ENCODE measurements at places on chromosomes 16 and 17.

GRCh38 chr17:67528751-67529436, 151.8 kb downstream of the PITPNC1 start:
- no peak for DNase-seq

GRCh38 chr17:47315451-47316266, 8.1 kb upstream of the EFCAB13 start:
- peak; percentile 78 for DNase-seq

DNA sequence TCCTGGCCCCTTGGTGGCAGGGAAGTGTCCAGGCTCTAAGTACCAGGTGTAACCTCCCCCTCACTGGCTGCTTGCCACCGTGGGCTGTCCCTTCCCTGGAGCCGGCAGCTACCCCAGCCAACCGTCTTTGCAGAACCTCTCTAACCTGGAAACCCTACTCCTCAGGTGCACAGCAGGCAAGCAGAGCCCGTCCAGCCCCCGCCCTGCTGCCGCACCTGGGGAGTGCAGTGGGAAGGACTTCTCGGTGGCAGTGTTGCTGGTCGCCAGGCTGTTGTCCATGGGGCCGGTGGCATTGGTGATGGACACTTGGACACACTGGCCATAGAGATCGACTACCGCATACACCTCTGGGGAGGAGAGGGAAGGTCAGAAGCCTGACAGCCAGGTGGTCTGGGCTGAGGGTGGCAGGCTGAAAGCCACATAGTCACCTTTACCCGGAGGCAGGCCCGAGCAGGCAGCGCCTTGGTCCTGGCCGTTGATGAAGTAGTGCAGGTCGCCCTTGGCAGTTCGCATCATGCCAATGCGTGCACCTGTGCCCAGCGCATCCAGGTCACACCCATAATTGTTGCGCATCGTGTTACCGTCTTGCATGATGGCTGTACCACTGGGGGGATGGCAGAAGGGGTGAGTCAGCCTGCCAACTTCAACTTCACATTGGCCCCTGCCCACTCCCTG, 6.5 kb downstream of the NEURL4 start:
- DNase-seq, result no peak

DNA sequence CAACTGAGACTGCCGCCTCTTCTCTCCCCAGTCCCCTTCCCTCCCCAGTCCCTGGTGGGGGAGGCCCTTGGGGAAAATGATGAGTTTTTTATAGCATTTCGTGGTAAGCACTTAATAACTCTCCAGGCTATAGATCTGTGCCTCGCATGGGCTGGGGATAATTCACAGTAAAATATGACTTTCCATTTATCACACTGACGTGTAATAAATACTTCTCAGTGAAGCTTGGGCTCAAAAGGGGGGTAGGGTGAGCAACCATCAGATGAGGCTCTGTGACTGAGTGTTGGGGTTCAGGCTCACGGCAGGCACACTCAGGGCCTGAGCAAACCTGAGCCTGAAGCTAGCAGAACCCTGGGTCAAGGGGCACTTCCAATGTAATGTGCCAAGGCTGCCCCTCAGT, 101.6 kb downstream of the CCT6B start:
- DNase-seq, result no peak

DNA sequence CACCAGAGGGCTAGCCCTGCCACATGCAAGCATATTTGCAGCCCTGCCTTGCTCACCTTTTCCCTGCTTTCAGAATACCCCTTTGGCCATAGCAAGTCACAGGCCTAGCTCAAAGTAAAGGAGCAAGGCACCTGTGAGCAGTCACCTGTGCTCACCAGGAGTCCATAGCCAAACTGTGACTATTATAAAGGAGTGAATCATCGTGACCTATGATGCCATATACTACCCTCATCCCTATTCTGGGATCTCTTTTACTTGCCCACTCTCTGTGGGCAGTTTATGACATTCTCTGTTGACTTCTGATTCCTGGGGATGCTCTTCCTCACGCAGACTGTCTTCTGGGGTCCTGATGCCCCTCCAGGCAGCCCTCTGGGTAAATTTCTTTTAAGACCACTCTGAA, 200.5 kb upstream of the NLRP1 start:
- DNase-seq, result no peak

- DNase-seq, result no peak
These were observed 60.9 kb downstream of the CACNG1 start for GRCh38 chr17:67105213-67105612.

- peak; percentile 21 for DNase-seq
These were observed 198.9 kb downstream of the ZFHX3 start for GRCh38 chr16:72848759-72849664.

DNA sequence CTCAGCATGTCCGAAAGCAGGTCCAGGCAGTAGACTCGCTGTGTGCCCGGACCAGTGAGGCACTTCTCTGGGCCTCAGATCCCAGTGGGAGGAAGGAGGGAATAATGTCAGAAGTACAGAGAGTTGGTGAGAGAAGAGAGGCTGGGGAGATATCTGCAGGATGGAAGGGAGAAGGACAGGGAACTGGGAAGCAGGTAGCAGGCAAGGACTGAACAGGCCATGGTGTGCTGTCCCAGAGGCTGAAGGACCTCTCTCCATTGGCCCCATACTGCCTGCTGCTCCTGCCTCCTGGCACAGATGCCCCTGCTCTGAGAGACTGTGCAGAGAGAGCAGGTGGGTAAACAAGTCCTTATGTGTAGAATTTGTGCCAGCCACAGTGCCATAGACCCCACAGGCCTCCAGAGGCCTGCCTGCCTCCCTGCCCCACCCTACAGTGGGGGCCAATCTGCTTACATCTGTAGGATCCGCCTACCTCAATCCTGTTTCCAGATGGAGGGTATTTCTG, 34.2 kb upstream of the CRHR1 start:
- no peak for DNase-seq

- DNase-seq, result no peak
These were observed 416 bp downstream of the RNF43 start for GRCh38 chr17:58416937-58417299.

DNA sequence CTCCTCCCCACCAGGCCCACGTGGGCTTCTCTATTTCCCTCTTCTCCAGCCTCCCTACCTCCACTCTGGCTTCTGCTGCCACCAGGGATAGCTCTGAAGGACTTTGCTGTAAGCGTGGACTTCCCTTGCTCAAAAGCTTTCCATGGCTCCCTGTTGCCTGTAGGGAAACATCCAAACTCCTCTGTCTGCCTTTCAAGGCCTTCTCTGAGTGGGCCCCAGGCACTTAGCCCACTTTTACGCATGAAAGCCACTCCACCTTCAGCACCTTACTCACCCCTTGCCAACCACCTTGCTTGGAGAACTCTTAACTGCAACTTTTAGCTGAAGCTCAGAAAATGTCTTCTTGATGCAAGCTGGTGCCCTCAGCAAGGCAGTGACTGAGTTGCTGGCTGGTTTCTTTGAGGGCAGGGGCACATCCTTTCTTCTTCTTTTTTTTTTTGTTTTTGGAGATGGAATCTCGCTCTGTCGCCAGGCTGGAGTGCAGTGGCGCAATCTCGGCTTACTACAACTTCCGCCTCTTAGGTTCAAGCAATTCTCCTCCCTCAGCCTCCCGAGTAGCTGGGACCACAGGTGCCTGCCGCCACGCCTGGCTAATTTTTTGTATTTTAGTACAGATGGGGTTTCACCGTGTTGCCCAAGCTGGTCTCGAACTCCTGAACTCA, 52.0 kb upstream of the DLX4 start:
- no peak for DNase-seq

GRCh38 chr17:45222996-45223538, 1.4 kb downstream of the FMNL1 start:
- DNase-seq, result no peak

- DNase-seq, result no peak
These were observed 28.7 kb upstream of the ABCA6 start for GRCh38 chr17:69170377-69170776.

GRCh38 chr17:57574040-57574513, 171.0 kb downstream of the CCDC182 start:
- DNase-seq, result no peak

DNA sequence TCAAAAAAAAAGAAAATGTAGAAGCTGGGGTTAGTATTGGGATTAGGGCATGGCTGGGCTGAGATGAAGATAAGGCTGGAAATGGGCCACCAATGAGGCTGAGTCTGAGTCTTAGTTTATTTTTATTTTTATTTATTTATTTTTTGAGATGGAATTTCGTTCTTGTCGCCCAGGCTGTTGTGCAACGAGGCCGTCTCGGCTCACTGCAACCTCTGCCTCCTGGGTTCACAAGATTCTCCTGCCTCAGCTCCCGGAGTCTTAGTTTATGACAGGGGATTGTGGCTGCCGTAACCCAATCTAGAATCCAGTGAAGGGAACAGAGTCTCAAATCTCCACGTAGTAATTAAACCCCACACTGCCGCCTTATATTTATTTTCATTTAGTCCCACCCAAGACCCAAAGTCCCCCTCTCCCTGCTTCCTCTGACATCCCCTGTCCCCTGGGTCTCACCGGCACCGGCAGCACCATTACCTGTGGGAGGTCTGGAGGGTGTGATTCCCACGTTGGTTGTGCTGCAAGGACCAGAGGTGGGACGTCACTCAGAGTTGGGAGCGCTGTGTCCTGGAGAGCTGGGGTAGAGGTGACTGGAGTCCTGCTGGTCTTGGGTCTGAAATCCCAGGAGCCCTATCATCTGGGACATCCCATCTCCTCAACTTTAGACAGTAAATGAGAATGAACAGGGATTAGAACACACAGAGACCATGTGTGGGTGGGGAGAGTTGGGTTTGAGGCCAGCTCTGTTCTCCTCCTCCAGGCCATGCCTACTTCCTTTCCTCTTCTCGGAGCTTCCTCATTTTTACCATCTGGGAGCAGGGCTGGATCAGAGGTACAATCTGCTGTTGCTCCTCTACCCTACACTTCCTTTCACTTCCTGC, at the start of gene CLEC10A:
TSS of gene CLEC10A (minus strand) at position 671 of the 875 bp plus-strand sequence. CDS start 1,439 bp downstream, outside the sequence.
- no peak for DNase-seq

GRCh38 chr17:58960068-58960467, 146.6 kb downstream of the TRIM37 start:
- no peak for DNase-seq

GRCh38 chr16:1976951-1977874, 4.1 kb downstream of the NOXO1 start:
- DNase-seq, result no peak

GRCh38 chr17:80869481-80870145, 122.0 kb upstream of the CHMP6 start:
- no peak for DNase-seq

GRCh38 chr16:31157136-31157535, 7.3 kb upstream of the PRSS36 start:
- no peak for DNase-seq

GRCh38 chr16:3822366-3823045, 58.0 kb downstream of the CREBBP start:
- DNase-seq, result no peak

GRCh38 chr17:46081018-46081320, 81.9 kb downstream of the STH start:
- no peak for DNase-seq

GRCh38 chr17:68321556-68321954, 30.3 kb downstream of the ARSG start:
- DNase-seq, result no peak

DNA sequence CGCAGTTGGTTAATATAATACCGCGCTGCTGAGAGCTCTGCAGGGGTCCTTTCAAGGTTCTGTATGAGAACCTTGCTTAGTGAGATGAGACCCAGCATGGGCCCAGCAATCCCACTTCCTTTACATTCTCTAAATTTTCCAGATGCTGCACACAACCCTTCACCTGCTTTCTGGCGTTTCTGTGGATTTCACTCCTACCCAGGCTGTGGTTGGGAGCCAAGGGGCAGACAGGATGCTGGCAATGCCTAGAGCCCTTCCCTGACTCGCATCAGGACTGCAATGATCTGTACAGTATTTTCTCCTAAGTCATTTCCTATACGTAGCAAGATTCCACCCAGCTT, 10.1 kb upstream of the PIPOX start:
- no peak for DNase-seq

GRCh38 chr16:29899516-29900101, at the start of gene SEZ6L2:
TSS of gene SEZ6L2 (minus strand) at chr16:29899550. CDS start at chr16:29899019, 531 bp downstream.
- DNase-seq, result no peak

GRCh38 chr16:27127308-27127707, 60.6 kb downstream of the C16orf82 start:
- DNase-seq, result no peak

GRCh38 chr16:1633310-1633709, 21.1 kb downstream of the CRAMP1 start:
- DNase-seq, result no peak

GRCh38 chr16:31476303-31477219, 4.6 kb downstream of the TGFB1I1 start:
- peak; percentile 93 for DNase-seq

- no peak for DNase-seq
These were observed 1347.6 kb downstream of the CDH11 start for GRCh38 chr16:63774302-63774701.

- DNase-seq, result no peak
These were observed 99.8 kb downstream of the NLK start for GRCh38 chr17:28142305-28142704.

- DNase-seq, result no peak
These were observed 18.6 kb downstream of the SETD6 start for GRCh38 chr16:58533751-58534470.

- peak; percentile 26 for DNase-seq
These were observed 632 bp upstream of the RTN4RL1 start for GRCh38 chr17:2025622-2026309.

GRCh38 chr16:73190256-73190655, 142.3 kb upstream of the ZFHX3 start:
- no peak for DNase-seq

GRCh38 chr17:66431910-66432309, 129.5 kb downstream of the PRKCA start:
- no peak for DNase-seq

DNA sequence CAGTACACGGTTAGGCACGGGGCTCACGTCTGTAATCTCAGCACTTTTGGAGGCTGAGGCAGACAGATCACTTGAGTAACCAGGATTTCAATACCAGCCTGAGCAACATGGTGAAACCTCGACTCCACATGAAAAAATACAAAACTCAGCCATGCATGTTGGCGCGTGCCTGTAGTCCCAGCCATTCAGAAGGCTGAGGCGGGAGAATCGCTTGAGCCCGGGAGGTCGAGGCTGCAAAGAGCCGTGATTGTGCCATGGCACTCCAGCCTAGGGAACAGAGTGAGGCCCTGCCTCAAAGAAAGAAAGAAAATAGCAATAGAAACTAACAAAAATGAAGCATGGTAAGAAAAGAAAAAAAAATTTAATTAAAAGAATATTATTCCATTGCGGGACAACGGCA, 128.0 kb upstream of the CHMP6 start:
- no peak for DNase-seq

GRCh38 chr16:85491058-85491771, 121.9 kb upstream of the GSE1 start:
- peak; percentile 65 for DNase-seq

- no peak for DNase-seq
These were observed 8.1 kb upstream of the PPP1R27 start for GRCh38 chr17:81842725-81843504.

DNA sequence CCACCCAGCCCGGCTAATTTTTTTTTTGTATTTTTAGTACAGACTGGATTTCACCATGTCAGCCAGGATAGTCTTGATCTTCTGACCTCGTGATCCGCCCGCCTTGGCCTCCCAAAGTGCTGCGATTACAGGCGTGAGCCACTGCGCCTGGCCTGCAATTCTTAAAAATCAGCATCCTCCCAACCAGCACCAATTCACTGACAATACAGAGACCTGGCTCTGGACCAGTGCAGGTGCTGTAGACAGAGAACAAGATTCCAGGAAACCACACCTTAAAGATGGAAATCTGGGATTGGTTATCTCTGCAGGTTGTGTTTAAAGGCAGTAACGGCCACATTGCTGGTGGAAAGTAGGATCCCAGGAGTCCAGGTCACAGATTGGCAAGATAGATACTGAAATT, 33.6 kb downstream of the TBC1D3B start:
- DNase-seq, result no peak
